ENCODE measurements at places on chromosomes 6 and 20.

DNA sequence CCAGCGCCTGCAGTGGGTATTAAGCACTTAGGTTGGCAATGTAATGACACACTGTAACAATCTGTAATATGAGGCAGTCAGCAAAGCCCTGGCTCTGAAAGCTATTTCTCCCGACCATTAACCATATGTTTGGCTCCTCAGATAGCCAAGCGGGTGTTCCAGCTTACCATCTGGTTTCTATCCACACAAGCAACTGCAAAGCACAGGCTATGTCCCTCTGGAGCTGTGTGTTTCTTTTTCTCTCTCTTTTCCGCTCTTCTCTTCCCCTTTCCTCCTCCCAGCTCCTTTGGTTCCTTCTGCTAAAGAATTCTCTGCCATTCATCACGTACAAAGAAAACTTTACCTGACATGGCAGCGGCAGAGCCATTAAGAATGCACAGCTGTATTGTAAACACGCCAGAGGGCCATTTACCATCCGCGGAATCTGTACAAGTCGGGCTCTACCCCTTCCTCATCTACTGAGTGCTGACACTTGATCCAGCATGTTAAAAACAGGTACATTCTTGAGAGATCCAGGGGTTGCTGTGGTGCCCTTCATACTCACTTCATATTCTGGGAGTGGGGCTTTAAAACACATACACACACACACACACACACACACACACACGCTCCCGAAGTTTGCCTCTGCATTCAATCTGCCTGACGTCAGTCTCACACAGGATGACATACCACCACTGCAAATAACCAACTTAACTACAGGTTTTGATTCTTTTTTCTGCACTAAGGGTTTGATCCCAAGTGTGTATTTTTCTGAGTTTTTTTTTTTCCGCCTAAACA, 77.2 kb downstream of the BACH2 start:
- DNase-seq = no peak

DNA sequence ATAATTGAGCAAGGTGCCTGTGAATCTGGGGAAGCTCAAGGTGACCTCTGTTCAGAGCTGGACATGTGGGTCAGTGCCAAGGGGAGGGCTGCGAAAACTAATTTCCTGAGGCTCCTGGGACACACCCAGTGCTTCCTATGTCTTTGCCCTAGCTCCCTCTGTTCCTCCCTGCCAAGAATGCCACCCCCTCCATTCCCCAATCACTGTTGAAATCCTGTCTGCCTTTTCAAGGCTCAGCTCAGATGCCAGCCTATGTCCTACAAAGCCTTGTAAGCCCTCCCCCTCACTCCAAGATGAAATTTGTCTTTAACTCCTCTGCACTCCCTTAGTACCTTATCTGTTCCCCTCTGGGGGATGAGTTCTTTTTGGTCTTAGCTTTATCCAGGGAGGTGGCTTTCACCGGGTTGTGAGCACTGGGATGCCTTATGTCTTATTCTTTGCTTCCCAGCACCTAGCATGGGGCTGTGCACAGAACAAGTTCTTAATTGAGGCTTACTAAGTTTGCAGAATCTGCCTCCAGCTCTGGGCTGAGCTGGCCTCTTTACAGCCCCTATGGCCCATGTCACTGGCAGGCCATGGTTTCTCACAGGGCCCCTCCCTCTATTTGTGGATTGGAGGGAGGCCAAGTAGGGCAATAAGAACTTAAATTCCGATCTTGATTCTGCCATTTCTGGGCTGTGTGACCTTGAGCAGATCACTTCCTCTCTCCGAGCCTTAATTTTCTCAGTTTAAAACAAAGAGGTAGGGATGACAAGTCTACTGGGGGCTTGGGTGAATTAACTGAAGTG, 51.5 kb upstream of the EPB41L1 start:
- DNase-seq = no peak

DNA sequence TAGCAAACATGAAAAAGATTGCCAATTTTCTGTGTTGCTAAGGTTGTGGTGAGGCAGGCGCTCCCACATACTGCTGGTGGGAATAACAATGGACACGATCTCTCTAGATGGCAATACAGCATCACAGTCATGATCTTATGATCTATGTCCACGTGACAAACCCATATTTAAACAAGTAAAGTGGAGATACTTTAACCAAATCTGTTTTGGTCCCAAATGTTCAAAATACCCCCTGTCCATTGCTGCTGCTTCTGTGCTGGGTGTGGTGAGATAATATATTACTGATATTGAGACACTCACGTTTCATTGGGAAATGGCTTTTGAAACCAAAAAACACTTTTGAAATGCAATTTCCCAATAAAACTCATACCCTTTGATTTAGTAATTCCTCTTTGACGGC, 23.0 kb downstream of the SIRPD start:
- no peak for DNase-seq

- DNase-seq = no peak
These were observed 12.8 kb upstream of the SDCBP2 start for GRCh38 chr20:1341561-1342265.

DNA sequence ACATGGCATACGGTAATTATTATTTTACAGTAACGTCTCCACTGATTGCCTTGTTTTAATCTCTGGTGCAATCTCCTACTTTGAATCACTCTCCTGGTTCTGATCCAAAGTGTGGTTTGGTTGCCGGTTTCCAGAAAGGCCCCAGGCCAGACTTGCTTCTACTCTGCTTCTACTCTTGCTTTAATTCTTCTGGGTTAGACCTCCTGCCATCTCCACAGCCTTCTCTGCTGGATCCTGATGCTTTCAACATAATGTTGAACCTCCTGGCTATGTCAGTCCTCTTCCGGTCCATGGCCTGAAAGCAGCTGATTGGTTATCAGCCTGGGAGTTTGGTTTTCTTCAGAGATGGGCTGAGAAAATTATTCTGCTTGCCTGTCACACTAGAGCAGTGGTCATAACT, 266.5 kb upstream of the RIMS1 start:
- DNase-seq = no peak

DNA sequence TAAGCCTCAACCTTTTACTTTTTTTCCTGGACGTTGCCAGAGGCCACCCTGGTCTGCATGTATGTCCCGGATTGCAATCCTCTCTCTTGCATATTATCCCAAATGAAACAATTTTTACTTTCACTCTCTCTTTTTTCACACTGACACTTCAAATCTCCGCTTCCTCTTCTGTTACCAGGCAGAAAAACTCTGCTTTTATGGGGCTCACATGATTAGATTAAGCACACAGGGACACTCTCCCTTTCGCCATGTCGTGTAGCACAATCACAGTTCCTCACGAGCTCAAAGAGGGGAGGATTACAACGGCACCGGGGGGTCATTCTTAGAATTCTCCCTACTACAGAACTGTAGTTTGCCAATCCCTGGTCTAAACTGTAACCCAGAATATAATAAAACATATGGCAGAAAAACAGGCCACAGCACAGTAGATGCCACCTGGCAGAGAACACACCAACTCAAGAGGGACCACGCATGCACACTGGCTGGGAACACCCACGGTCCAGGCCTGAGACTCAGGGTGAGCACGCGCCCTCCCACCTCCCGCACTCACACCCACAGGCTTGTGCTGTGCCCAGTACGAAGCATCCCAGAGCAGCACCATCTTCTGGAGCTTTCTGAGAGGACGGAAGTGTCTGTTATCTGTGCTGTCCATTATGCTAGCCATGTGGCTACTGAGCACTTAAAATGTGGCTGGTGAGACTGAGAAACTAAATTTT, 288.7 kb downstream of the KIF16B start:
- DNase-seq = no peak

DNA sequence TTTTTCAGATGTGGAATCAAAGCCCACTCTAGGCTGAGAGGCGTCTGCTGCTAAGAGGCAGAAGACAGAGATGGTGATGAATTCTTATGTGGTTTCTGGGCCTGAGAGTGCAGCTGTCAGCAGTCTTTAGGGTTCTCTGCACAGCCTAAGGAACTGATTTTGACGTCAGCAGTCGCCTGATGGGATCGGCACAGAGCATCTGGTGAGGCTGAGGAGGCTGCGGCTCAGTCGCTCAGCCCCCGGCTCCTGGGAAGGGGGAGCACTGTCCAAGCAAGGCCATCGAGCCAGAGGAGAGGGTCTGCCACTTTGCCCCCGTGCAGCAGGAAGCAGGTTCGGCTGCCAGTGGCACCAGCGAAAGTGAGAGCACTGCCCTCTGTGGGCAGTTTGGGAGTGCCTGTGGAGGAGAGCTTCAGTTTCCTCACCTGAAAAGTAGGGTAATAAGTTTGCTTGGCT, 92.5 kb downstream of the TCP11 start:
- DNase-seq = no peak

DNA sequence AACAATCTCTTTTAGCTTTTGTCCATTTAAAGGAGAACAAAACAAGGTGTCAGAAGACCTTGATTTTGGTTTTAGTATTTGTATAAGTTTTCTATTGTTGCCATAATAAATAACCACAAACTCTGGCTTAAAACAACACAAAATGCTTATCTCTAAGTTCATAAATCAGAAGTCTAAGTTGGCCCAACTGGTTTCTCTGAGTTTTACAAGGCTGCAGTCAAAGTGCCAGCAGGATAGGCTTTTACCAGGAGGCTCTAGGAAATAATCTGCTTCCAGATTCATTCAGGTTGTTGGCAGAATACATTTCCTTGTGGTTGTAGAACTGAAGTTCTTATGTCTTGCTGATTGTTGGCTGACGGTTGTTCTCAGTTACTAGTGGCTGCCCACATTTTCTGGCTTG, 147.2 kb upstream of the HMGCLL1 start:
- DNase-seq = no peak

- no peak for DNase-seq
These were observed 17.1 kb downstream of the NAPB start for GRCh38 chr20:23404196-23404595.

GRCh38 chr20:13305284-13305683, 84.2 kb downstream of the ISM1 start:
- no peak for DNase-seq

DNA sequence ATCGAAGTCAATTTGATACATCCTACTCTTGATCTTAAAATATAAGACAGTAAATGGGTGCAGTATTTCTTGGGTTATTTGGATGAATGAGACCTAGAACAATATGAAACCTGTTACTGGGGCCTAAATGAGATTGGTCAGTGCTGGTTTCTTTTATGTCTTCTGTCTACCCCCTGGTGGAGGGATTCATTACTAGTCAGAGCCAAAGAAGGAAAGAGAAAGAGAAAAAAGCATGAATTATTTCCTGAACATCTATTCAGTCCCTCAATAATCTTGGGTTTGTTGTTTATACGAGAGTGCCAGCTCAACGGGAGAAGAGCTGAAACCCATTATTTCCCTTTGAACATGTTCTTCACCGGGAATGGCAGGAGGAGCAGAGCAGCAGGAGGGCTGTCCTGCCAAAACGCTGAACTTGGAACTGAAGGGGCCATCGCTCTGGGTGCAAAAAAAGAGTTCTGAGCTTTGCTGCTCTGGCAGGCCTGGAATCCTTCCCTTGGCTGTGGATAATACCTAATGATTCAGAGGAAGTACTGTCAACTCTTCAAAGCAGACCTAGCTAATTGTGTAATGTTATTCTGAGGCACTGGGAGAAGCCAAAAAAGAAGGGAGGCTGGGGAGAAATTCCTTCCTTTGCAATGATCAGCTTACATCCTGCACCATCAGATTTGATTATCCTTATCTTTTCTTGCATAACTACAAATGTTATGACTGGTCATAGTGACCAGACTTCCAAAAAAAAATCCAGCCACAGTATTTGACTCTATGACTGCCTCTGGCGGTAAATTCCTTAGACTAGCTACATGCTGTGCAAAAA, 72.0 kb downstream of the BLOC1S5 start:
- no peak for DNase-seq

- DNase-seq = no peak
These were observed 93.5 kb downstream of the MAP3K7 start for GRCh38 chr6:90493332-90493731.

DNA sequence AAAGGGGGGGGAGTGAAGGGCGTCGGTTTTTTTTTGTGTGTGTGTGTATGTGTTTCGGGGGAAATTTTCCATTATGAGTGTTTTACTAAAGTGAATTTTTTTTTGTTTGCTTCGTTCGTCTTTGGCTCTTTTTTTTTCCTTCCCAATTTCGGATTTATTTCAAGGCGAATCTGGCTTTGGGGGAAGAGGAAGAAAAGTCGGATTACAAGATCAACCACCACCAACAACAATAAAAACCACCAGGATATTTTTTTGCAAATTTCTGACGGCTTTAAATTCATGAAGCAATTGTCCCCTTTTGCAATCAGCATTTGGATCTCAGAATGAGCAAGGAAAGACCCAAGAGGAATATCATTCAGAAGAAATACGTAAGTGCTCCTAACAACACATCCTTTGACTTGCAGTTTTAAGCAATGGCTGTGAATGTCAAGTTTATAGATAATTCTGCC, 372 bp downstream of the JARID2 start:
- no peak for DNase-seq

DNA sequence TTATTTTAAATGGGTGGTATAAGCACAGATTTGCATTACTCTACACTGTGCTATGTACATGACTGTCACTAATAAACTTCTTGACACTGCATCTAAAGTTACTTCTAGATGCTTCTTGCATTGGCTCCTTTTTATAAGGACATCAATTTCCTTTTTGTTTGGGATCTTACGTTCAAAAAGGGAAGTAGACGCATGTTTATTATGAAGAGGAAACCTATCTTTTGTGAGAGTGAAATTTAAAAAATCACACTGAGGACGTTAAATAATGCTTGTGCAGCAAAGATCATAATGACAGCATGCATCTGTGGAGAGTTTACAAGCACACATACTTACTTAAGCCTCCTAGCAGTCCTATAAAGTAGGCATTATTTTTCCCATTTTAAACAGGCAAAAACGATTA, 479.5 kb downstream of the CD83 start:
- no peak for DNase-seq

- no peak for DNase-seq
These were observed 112.8 kb downstream of the BTBD3 start for GRCh38 chr20:12030470-12030869.

GRCh38 chr6:143884216-143884900, 20.1 kb downstream of the ZC2HC1B start:
- DNase-seq = no peak

DNA sequence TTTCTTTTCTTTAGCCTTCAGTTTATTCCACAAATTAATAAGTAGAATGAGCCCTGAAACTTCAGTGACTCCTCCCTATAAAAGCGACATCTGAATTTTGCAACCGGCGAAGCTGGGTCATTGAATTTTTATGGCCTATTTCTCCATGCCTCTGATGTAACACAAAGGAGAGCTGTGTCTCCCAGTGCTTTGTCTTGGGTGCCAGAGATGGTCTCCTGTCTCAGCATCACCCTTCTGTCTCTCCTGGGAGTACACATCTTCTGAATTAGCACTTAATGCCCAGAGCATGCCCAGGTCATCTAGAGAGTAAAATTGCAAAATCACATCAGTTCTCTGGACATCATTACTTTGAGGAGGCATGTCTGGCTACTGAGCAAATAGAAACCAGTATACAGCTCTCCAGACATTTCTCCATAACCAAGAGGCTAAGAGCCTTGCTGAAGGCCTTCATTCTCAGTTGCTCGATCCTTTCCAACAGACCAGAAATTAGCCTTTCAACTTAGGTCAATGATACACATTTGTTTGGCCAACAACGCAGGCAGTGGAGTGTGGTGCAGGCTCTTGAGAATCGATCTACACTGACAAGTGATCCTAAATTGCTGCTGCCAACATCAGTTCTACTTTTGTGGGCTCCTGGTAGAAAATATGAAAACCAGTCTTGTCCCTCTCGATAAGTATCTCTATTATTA, 176.0 kb upstream of the FOXQ1 start:
- DNase-seq = no peak

- no peak for DNase-seq
These were observed 60.8 kb downstream of the FAM83B start for GRCh38 chr6:54907355-54907754.

GRCh38 chr6:112752791-112753190, 405.7 kb downstream of the RFPL4B start:
- no peak for DNase-seq

- DNase-seq = no peak
These were observed 3.7 kb downstream of the GRIK2 start for GRCh38 chr6:101397199-101397598.

Data from activated gamma-delta T cell treated with anti-CD3 and anti-CD28 coated beads, Interleukin-2, amount 50 U/mL, for 16 hours (primary cell).